ENCODE measurements at places on chromosomes 5 and 9.

GRCh38 chr5:142971303-142972013, 201.3 kb downstream of the ARHGAP26 start:
- DNase-seq = no peak

GRCh38 chr9:98191671-98192502, 550 bp downstream of the CORO2A start:
- DNase-seq = peak; percentile 33

- no peak for DNase-seq
Measured at GRCh38 chr9:26129217-26129616, 451.0 kb upstream of the TUSC1 start.

DNA sequence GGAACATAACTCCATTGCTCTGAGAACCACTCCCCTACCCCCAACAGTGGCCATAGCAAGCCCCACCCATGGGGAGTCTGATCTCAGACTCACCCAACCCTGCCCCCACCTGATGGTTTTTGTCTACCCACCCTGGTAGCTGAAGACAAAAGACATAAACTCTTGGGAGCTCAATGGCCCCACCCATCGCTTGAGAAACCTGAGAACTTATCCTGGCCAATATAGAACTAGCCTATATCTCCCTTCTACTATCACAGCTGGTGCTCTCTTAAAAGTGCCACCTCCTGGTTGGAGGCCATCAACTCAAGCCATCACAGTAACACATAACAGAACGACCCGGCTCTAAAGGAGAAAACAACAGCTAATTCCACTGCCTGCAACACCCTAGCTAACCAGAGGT, 47.9 kb upstream of the SNAPC3 start:
- DNase-seq = no peak

GRCh38 chr5:109215040-109215439, 194.7 kb downstream of the PJA2 start:
- DNase-seq = no peak

DNA sequence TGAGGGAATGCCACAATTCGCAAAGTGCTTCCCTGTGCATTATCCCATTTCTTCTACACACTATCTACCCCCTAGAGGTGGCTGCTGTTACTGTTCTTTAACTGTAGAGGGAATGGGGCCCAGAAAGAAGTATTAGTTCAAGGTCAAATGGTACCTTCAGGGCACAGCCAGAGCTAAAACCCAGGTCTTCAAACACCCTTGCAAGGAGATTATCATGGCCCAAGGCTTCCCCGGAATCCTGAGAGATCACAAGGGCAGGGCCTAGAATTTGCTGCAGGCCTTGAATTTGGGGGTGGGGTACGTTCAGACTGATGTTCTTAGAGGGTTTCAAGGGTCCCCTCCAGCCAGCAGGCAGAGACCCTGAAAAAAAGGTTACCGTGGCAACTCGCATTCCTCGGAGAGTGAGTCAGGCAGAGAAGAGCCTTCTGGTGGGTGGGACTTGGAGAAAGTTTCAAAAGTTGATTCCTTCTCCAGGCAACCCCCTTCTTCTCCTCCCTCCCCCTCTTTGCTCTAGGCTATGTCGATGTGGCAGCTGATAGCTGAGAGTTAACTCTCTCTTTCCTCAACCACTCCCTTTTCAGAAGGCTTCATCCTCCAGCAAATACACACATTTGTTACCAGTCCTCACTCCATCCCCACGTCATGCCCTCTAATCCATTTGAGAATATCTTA, 1.9 kb downstream of the SPARC start:
- no peak for DNase-seq

Measured in SK-N-DZ (cell line).